ENCODE measurements at places on chromosomes 1 and 21.
A peak's percentile ranks its signal among the peaks of the same experiment; 100 is the strongest.

- DNase-seq: no peak
Measured at GRCh38 chr1:17520041-17520440, 19.5 kb upstream of the ARHGEF10L start.

- DNase-seq: no peak
Measured at GRCh38 chr1:18344755-18345154, 136.0 kb upstream of the KLHDC7A start.

DNA sequence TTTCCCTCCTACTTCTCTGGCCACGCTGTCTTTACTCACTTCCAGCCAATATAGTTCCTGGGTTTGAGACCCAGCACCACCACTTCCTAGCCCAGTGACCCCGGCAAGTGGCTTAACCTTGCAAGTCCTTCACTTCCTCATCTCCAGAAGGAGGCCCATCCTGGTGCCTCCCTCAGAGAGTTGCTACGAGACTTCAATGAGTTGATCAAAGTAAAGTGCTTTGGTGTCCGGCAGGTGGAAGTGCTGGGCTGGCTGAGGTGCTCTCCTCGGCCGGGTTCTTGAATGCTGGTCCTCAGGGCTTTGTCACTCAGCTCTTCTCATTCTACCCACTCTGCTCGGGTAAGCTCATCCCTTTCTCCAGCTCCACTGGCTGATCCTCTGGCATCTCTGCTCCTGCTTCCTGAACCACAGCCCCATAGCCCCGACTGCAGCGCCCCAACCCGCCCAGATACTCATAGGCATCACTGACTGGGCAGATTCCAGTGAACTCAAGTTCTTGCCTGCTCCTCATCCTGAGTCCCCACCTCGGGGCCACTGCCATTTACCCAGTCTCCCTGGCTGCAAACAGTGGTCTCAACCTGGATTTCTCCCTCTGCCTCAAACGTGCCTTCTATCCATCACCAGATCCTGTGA, 75.8 kb upstream of the WNT4 start:
- no peak for DNase-seq

DNA sequence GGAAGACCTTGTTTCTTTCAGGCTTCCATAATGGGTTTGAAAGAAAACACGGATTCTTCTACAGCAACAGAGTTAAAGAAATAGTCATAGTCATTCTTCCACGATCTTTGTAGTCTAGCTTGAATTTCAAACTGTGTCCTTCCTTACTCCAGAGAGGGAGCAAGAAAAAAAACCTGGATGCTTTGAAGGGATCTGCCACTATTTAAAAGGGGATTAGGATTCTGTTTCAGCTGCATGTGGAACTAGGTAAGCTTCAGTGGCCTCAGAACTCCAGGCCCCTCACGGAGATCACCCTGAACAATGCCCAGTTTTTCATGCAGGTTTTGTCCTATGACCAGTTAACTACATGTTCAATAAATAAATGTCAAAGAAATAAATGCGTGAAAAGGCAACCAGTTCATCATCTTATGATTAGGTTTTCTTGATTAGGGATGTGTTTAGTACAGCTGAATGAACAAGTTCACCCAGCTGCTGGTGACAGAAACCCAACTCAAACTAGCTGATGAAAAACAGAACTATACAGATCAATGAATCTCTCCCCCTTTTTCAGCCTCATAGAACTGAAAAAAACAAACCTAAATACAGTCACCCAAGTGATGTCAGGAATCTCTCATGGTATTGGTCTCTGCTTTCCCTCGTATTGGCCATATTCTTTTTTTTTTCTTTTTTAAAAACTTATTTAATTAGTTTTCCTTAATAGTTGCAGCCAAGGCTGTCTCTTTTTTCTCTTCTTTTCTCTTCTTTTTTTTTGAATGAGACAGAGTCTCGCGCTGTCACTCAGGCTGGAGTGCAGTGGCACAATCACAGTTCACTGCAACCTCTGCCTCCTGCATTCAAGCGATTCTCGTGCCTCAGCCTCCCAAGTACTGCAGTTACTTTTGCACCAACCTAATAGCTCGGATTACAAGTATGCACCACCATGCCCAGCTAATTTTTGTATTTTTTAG, 14.6 kb upstream of the MPZL1 start:
- DNase-seq: no peak

DNA sequence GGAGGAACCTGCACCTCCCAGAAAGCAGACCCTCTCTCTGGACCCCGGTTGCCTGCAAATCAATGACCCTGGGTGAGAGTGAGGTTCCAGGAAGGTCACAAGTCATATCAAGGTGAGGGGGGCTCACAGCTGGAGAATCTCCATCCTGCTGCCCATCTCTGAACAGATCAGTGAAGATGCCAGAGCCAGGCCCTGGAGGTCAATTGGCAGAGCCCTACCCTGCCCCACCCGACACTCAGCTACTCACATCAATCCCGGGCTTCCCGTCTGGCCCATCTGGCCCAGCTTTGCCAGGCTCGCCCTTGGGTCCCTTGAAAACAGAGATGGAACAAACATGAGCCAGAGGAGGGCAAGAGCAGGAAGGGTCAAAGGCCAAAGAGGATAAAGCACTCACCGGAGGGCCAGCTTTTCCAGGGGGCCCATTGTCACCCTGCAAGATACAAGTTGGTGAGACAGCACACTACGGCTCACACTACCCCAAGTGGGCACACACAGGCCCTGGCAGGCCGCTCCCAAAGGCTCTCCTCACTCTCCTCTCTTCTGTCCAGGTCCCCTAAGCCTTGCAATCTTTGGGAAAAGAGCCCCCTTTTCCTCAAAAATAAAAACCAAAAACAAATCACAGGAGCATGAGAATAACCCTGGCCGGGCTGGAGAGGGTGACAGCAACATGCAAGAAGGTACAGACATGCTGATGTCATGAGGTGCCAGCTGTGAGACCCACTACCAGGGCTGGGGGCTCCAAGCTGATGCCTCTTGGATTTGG, 2.9 kb downstream of the COL9A2 start:
- DNase-seq: no peak

GRCh38 chr1:8023287-8023994, 2.7 kb downstream of the ERRFI1 start:
- DNase-seq: no peak

DNA sequence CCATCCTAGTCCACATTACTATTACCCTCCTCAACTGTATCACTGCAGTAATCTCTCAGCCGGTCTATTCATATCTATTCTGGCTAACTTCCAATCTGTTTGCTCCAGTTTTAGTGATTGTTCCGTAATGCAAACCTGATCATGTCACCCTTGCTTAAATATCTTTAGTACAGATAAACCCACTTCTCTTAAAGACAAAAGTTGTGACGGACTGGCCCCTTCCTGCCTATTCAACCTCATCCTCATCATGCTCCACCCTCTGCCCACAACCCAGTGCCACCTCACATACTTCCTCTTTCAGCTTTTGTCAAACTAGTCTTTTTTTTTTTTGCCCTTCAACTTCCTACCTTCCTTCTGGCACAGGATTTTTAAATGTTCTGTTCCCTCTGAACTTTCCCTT, 2.8 kb upstream of the C1orf162 start:
- DNase-seq: peak; percentile 93

GRCh38 chr1:151197863-151198253, 494 bp upstream of the PIP5K1A start:
- no peak for DNase-seq

DNA sequence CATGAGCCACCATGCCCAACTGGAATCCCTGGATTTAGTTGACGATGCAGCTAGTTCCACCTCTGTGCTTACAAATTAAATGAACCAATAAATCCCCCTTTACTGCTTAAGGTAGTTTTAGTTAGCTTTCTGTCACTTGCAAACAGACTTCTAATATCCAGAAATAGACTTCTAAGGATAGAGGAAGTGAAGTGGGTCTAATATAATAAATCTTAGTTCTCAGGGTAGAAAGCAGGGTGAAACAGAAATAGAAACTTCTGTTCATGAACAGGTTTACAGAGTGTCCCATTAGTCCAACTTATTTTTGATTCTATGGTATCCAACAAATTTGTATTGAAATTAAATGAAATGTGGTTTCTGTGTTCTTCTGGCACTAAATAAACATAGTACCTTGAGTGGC, 20.1 kb downstream of the BCAS2 start:
- no peak for DNase-seq

DNA sequence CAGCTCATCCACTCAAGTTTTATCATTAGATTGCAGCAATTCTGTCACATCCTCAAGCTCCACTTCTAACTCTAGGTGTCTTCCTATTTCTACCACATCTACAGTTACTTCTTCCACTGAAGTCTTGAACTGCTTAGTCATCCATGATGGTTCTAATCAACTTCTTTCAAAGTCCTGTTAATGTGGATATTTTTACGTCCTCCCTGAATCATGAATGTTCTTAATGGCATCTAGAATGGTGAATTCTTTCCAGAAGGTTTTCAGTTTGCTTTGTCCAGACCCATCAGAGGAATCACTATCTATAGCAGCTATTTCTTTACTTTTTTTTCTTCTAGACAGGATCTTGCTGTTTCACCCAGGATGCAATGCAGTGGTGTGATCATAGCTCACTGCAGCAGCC, 78.0 kb upstream of the RNPC3 start:
- no peak for DNase-seq

DNA sequence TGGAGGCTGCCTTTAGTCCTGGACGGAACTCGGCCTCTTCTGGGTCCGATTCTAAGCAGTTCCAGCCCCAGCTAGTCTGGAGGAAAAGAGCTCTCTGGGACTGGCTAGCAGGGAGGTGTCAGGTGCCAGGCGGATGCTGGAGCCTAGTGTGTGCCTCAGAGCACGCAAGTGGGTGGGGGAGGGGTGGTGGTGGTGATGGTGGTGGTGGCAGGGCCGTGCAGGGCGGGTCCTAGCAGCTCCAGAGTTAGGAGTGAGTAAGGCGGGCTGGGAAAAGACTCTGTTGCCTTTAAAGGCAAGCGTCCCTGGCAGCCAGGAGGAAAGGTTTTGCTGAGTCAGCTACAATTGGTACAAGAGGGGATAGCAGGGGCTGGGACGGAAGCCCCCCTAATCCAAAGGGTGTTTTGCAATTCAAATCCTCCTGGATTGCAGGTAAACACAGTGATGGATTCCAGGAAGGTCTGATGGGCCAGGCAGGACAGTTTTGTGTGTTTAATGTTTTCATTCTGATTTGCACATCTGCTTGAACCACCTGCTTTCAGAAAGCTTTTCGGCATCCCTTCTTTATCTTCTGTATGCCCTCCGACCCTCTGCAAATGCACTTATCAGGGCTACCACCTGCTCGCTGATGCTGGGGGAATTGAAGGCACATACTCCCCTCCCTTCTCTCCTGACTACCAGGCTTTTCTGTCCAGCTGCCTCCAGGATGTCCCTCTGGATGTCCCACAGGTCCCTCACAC, 4.1 kb upstream of the SLC2A1 start:
- DNase-seq: no peak

- no peak for DNase-seq
Measured at GRCh38 chr1:59340411-59341307, 43.8 kb downstream of the FGGY start.

DNA sequence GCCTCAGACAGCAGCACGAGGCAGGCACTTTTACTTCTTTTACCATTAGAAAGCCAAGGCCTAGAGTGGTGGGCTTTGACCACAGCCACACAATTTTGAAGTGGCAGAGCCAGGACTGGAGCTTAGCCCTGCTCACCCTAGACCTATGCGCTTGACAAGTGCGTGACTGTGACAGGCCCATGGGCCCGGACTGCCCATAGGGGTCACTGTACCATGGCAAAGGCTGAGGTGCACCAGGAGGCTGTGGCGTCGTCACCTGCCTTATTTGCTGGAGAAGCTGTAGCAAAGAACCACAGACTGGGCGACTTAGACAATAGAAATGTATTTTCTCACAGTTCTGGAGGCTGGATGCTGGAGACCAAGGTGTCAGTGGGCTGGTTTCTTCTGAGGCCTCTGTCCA, 2.6 kb upstream of the TMEM82 start:
- DNase-seq: no peak

DNA sequence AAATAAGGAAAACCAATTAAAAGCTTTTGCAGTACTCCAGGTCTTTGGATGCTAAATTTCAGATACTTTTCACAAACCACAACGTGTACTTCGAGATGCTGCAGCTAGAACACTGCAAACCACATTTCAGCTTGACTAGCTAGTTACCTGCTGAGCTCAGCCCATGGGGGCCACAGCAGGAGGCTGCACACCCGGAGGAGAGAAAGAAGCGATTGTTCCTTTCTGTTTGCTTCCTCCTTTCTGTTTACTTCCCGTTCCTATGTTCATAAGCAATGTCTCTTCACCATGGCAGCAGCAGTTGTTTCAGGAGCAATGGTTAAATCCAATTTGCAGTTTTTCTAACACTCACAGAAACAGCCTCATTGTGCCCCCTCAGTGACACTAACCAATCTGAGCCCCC, 225.6 kb upstream of the FGGY start:
- peak; percentile 67 for DNase-seq

DNA sequence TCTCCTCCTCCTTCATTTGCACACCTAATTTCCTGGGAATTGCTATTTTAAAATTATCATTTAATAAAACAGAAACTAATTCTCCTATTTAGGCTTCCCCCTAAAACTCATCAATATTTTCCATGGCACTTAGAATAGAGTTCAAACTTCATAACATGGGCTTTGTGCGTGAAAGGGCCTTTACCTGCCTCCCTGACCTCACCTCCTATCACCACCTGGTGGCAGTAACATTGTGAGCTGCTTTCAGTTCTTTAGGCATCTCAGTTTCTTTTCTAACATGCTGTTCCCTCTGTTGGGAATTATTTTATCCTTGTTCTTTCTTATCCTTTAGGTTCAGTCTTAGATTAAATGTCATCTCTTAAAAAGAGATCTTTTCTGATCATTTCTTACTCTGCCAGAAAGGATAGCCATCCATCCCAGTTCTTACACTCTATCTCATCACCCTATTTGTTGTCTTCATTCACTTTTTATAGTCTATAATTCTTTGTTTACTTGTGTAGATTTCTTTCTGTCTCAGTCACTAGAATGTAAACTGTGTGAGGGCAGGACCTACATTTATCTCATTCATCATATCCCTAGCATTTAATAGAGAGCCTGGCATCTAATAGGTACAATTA, 133.8 kb upstream of the KIAA1614 start:
- DNase-seq: no peak

DNA sequence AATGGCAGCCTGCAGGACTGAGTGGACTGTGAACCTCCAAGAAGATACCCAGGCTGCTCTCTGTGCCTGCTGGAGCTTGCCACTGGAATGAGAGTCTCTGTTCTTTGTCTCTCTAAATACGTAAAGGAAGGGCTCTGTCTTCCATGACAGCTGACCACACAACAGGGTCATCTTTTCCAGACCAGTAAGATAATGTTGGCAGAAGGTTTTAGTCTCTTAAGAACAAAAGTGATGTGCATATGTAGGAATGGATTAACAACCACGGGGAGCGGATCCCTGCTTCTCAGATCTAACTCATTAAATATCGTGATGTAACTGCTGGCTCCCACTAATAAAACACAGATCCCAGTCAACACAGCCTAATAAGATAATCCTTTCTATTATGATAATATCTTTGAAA, 67.5 kb downstream of the MAP10 start:
- DNase-seq: no peak

GRCh38 chr1:26524181-26524580, 5.4 kb upstream of the RPS6KA1 start:
- no peak for DNase-seq

GRCh38 chr1:42730002-42730401, 10.0 kb downstream of the CLDN19 start:
- no peak for DNase-seq

GRCh38 chr1:88175631-88176226, 508.3 kb upstream of the PKN2 start:
- no peak for DNase-seq

GRCh38 chr1:218783916-218784315, 389.8 kb upstream of the LYPLAL1 start:
- DNase-seq: no peak

GRCh38 chr21:32319012-32319411, 20.4 kb downstream of the MRAP start:
- DNase-seq: no peak

- peak; percentile 97 for DNase-seq
Measured at GRCh38 chr1:234778221-234779159, 168.5 kb upstream of the IRF2BP2 start.

Measured in NB4 (cell line).